ENCODE measurements at places on chromosomes 6 and 20. TPM values are rescaled to one million over a fixed set of nuclear protein-coding genes. Genes with fewer than 3 reads are reported as not detected.

Gene MAS1
- total RNA-seq, result under 0.01 TPM

- DNase-seq, result no peak
These were observed 606.0 kb upstream of the HTR1E start for GRCh38 chr6:86331265-86331840.

Gene CSNK2B
- total RNA-seq, result 75.8 TPM

DNA sequence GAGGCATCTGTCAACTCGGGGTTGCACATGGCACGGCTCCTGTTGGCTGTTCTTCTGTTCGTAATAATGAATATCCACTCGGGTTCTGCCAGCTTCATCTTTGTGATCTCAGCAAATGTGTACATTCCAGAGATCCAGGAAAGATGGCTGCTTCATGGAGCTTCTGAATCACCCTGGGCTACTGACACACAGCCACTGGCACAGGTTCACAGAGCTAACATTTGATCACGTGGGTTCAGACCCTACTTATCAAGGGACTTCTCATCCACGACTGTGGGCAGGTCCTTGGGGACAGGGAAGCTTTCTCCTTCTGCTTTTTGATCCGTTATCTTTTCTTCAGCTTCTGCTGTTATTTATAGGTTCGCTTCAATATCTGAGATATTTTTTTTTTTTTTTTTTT is 18.1 kb downstream of the PPP1R3G start:
- no peak for DNase-seq

DNA sequence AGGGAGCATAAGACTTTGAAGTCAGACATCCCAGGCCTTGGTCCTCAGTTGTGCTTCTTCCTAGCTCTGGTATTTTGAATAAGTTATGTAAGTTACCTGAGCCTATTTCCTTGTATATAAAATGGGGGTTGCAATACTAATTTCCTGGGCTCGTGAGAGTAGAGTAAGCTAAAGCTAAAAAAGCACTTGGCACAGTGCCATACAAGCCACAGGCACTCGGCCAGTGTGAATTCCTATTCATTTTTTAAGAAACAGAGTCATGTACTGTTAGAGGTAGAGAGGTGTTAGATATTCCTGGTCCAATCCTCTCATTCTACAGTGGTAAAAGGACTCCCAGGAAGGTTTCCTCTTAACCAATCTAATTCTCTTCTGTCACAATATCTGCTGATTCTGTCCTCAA is 79.6 kb upstream of the EPB41L1 start:
- DNase-seq, result no peak

DNA sequence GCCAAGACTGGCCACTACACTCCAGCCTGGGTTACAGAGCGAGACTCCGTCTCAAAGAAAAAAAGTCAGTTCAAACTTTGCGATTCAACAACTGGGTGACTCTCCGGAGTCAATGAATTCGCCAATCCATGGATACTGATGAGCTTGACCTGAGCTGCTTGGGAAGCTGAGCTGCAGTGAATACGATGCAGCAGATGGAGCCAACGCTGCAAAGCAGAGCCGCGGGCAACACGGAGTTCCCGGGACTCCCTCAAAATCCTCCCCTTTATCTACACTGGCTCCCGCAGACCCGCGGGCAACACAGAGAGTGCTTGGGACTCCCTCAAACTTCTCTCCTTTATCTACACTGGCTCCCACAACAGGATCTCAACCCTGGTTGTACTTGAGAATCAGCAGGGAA is 62.6 kb upstream of the SALL4 start:
- no peak for DNase-seq

Gene SIRPB1
- 0.99 TPM for total RNA-seq

- DNase-seq, result no peak
These were observed 156.7 kb upstream of the LRFN2 start for GRCh38 chr6:40743690-40744446.

Gene RGS17
- total RNA-seq, result 0.69 TPM

Gene PRR18
- total RNA-seq, result 0.20 TPM

- DNase-seq, result no peak
These were observed 61.6 kb upstream of the JAG1 start for GRCh38 chr20:10735195-10735949.

Gene HMGCLL1
- 4.8 TPM for total RNA-seq

GRCh38 chr20:46832555-46832954 is 62.1 kb upstream of the EYA2 start:
- no peak for DNase-seq
